Activated CD8-positive, alpha-beta T cell treated with anti-CD3 and anti-CD28 coated beads, Interleukin-2, amount 10 ng/mL, durations not matched to agents 7 days and 5 days (primary cell): ENCODE measurements at places on chromosomes 11 and 22. TPM values are rescaled to one million over a fixed set of nuclear protein-coding genes. Genes with fewer than 3 reads are reported as not detected.
A peak's percentile ranks its signal among the peaks of the same experiment; 100 is the strongest.

GRCh38 chr22:49102367-49102766, 725.3 kb downstream of the BRD1 start:
- H3K4me1 ChIP-seq = no peaks in the 10 kb centered on the region
- H3K4me3 ChIP-seq = no peak overlapping the region
- DNase-seq = no peak
- H3K27me3 ChIP-seq = no peaks in the 10 kb centered on the region

DNA sequence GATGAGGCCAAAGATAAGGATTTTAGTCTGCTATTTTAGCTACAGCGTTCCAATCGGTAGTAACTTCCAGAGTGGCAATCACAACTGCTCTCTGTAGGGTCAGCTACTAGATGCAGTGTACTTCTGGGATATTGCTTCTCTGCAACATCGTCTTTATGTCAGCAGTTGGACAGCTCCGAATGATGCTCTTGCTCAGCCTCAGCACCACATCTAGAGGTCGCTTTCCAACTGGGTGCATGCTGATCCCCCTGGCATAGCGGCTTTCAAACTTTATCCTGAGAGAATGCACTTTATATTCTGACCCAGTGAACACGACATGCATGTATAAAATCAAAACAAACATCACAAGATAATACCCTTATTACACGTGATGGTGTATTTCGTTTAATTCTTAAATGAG, 219.6 kb downstream of the C11orf87 start:
- H3K4me1 ChIP-seq = no peaks in the 10 kb centered on the region
- H3K27me3 ChIP-seq = no peaks in the 10 kb centered on the region
- DNase-seq = peak; percentile 21

DNA sequence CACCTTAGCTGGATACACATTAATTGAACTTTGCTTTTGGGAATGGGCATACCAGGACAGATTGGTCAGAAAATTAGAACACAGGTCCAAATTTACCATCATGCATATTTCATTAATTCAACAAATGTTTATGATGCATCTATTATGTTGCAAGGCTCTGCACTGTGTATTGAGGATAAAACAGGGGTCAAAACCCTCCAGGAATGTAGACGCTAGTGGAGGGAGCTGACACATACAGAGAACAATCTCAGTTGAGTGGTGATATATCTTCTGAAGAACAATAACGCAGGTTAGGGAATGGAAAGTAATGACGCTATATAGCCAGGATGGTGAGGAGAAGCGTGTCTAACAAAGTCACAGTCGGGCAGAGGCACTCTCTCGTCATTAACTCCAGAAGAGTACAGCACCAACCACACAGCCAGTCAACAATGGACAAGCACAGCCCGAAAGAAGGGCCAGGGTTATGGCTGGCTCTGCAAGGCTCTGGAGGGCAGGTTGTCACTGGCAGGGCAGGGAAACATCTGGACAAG, 3.8 kb downstream of the FLI1 start:
- H3K27me3 ChIP-seq = peaks cover 2% of the 10 kb centered on the region
- peaks cover 74% of the 10 kb centered on the region for H3K4me1 ChIP-seq
- DNase-seq = no peak

DNA sequence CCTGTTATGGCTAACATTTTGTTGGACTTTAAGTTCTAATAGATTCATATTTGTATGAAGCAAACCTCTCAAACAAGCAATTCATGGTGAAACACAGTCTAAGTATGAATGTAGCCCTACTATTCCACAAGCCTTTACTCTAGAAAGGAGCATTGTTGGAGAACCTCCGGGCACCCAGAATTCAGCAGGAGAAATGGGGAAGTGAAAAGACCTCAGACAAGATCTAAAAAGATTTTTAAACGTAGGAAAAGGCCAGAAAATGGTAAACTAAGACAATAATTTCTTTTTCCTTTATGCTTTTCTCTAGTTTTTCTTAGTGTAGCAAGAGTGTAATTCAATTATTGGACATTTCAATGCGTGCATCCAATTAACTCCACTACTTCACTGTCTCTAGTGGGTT, 426.4 kb downstream of the INSC start:
- no peak overlapping the region for H3K27ac ChIP-seq
- H3K36me3 ChIP-seq = no peaks in the 10 kb centered on the region
- H3K4me1 ChIP-seq = no peaks in the 10 kb centered on the region
- no peaks in the 10 kb centered on the region for H3K27me3 ChIP-seq
- DNase-seq = no peak

- no peaks in the 10 kb centered on the region for H3K27me3 ChIP-seq
- H3K36me3 ChIP-seq = no peaks in the 10 kb centered on the region
- no peak overlapping the region for H3K27ac ChIP-seq
- no peak for DNase-seq
Measured at GRCh38 chr11:129315781-129316579, 59.7 kb upstream of the BARX2 start.

GRCh38 chr22:44046485-44047141, 22.5 kb downstream of the PARVB start:
- H3K36me3 ChIP-seq = no peaks in the 10 kb centered on the region
- no peak overlapping the region for H3K27ac ChIP-seq
- no peaks in the 10 kb centered on the region for H3K27me3 ChIP-seq
- H3K4me3 ChIP-seq = no peak overlapping the region
- H3K4me1 ChIP-seq = peaks cover 42% of the 10 kb centered on the region

DNA sequence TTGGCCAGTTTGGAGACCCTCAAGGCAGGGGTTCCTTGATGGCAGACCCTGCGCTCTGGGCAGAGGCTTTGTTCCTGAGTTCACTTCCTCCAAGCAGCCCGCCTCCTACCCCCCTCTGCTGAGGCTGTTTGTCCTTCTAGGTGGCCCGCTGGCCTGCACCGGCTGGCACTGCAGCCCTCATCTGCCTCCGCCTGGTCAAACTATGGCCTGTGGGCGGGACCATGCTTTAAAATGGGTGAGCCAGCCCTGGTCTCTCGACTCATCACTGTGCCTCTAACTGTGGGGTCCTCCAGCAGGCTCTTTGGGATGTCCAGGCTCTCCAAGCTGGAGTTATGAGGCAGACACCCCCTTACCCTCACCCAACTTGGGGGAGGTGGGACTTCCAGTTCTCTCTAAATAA, 114.1 kb upstream of the SLC22A12 start:
- no peaks in the 10 kb centered on the region for H3K36me3 ChIP-seq
- peaks cover 12% of the 10 kb centered on the region for H3K27me3 ChIP-seq
- no peak for DNase-seq
- no peaks in the 10 kb centered on the region for H3K4me1 ChIP-seq
- H3K27ac ChIP-seq = no peak overlapping the region

DNA sequence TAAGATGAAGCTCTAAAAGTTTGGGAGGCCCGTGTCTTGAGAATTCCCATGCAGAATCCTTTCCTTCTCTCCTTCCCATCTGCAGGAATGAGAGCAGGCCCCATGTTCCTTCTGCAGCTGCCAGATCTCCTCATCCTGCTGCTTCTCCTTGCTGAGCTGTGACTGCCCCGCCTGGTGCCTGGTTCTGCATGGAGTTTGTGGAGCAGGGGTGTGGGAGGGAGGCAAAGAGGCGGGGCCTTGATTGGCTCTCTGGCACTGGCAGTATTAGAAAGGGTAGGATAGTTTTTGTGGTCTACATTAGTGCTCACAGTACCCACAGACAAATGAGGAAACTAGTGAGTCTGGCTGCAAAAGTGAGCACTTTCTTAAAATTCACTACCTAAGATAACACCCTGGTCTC, 91.1 kb upstream of the CLPB start:
- H3K27me3 ChIP-seq = peaks cover 8% of the 10 kb centered on the region
- no peak overlapping the region for H3K27ac ChIP-seq
- H3K4me1 ChIP-seq = peaks cover 15% of the 10 kb centered on the region
- H3K4me3 ChIP-seq = no peak overlapping the region
- H3K36me3 ChIP-seq = no peaks in the 10 kb centered on the region
- no peak for DNase-seq

GAS2 gene
- total RNA-seq = 1.5 TPM

- H3K4me3 ChIP-seq = no peak overlapping the region
- no peaks in the 10 kb centered on the region for H3K36me3 ChIP-seq
- no peaks in the 10 kb centered on the region for H3K27me3 ChIP-seq
- H3K4me1 ChIP-seq = no peaks in the 10 kb centered on the region
- no peak for DNase-seq
Measured at GRCh38 chr11:71140206-71140919, 112.0 kb downstream of the SHANK2 start.

DNA sequence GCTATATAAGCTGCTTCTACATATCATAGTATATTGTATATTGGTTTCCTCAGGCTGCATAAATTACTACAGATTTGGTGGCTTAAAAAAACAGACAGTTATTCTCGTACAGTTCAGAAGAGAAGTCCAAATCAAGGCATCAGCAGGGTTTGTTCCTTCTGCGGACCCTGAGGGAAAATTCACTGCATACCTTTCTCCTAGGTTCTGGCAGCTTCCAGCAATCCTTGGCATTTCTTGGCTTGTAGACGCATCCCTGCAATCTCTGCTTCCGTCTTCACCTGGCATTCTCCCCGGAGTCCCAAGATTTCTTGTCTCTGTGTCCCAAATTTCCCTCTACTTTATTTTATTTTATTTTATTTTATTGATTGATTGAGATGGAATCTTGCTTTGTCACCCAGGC, 142.8 kb downstream of the COMMD9 start:
- no peak overlapping the region for H3K4me3 ChIP-seq
- no peaks in the 10 kb centered on the region for H3K27me3 ChIP-seq
- no peak for DNase-seq

DNA sequence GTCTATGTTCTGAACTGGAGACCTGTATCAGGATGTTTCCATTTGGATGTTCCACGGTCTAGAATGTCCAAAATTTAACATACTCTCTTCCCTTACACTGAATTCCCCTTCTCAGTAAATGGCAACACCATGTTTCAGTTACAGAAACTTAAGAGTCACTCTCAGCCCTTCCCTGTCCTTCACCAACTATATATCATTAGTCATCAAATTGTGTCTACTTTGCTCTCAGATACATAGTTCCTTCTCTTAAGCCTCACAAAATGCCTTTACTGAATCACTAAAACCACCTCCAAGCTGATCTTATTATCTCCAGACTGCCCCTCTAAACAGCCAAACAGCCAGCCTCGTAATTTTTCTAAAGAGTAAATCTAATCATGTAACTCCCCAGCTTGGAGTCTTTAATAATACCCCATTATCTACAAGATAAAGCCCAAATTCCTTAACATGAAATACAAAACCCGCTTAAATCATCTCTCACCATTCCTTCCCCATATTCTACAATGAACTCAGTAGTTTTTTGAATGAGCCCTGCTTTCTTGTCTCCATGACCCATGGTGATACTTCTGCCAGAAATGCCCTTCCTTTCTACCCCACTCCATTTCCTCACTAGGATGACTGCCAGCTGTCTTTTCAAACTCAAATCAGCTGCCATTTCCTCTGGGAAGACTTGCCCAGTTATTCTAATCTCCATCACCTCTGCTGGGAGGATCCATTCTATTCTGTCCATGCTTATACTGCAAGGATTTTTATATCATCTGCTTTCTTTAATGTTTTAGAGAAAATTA, 102.7 kb upstream of the ARHGAP42 start:
- no peaks in the 10 kb centered on the region for H3K4me1 ChIP-seq
- no peaks in the 10 kb centered on the region for H3K27me3 ChIP-seq
- H3K4me3 ChIP-seq = no peak overlapping the region
- H3K36me3 ChIP-seq = no peaks in the 10 kb centered on the region

CRYBA4 gene
- not detected for total RNA-seq

SUN2 gene
- 482 TPM for total RNA-seq

GRCh38 chr22:48358886-48359612, 1468.6 kb downstream of the BRD1 start:
- no peaks in the 10 kb centered on the region for H3K4me1 ChIP-seq
- no peak overlapping the region for H3K27ac ChIP-seq
- no peak overlapping the region for H3K4me3 ChIP-seq
- no peaks in the 10 kb centered on the region for H3K36me3 ChIP-seq

RPS3 gene
- 2,871 TPM for total RNA-seq

DNA sequence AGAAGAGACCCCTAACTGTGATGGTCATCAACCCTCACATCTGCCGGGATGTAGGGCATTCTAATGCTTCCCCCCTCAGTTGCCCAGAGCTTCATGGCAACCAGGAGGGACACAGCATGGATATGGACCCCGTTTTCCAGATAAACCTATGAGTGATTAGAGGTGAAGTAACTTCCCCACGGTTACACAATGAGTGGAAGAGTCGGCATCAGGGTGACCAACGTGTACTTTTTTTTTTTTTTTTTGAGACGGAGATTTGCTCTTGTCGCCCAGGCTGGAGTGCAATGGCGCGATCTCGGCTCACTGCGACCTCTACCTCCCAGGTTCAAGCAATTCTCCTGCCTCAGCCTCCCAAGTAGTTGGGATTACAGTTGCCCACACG, 25.0 kb downstream of the TXN2 start:
- no peaks in the 10 kb centered on the region for H3K36me3 ChIP-seq
- no peaks in the 10 kb centered on the region for H3K27me3 ChIP-seq
- no peak overlapping the region for H3K4me3 ChIP-seq
- H3K4me1 ChIP-seq = peaks cover 56% of the 10 kb centered on the region
- no peak for DNase-seq

GRCh38 chr11:77406396-77406795, 67.5 kb downstream of the PAK1 start:
- DNase-seq = no peak
- no peaks in the 10 kb centered on the region for H3K27me3 ChIP-seq
- H3K27ac ChIP-seq = peak overlapping the region; percentile 53
- peaks cover 48% of the 10 kb centered on the region for H3K36me3 ChIP-seq
- no peak overlapping the region for H3K4me3 ChIP-seq
- H3K4me1 ChIP-seq = peaks cover 65% of the 10 kb centered on the region

MYBPC3 gene
- total RNA-seq = not detected

DNA sequence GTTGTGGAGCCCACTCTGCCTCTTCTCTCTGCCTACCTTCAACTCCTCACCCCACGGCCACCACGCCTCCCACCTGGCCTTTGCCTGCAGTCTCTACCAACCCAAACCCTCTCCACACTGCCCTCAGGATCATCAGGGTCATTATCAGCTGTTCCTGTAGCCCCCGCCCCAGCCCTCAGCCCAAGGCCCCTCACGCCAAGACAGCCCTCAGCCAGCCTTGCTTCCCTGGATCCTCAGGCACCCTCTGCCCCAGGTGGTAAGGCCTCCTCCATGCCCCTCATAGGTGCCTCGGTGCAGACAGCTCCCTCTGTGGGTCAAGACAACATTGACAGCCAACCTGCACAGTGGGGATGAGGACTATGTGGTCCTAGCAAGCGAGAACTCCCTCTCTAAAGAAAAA, 1.7 kb downstream of the SBF1 start:
- DNase-seq = peak; percentile 77
- H3K4me3 ChIP-seq = peak overlapping the region; percentile 93
- peaks cover 29% of the 10 kb centered on the region for H3K36me3 ChIP-seq
- H3K27ac ChIP-seq = peak overlapping the region; percentile 84
- H3K27me3 ChIP-seq = no peaks in the 10 kb centered on the region
- peaks cover 72% of the 10 kb centered on the region for H3K4me1 ChIP-seq

RFPL1 gene
- not detected for total RNA-seq

- peaks cover 8% of the 10 kb centered on the region for H3K36me3 ChIP-seq
- peaks cover 24% of the 10 kb centered on the region for H3K27me3 ChIP-seq
- no peak for DNase-seq
Measured at GRCh38 chr11:35992548-35992947, 48.7 kb downstream of the LDLRAD3 start.

DNA sequence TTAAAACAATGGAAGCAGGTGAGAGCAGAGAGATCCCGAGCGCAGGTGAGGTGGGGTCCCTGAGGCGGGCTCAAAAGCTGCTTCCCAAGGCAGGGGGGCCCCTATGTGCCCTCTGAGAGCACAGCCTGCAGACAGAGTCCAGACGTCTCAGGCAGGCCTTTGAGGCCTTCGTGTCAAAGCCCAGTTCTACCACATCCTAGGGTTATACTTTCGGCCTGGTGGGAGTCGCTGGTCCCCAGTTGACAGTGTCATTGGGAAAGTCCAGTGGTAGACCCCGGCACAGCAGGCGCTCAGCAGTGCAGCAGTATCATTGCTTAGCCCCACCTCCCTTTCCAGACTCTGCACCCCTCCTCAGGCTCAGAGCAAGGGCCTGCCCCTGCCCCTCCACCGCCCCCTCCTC, 9.1 kb downstream of the LINC01488 start:
- H3K27ac ChIP-seq = no peak overlapping the region
- DNase-seq = no peak
- no peaks in the 10 kb centered on the region for H3K27me3 ChIP-seq
- no peaks in the 10 kb centered on the region for H3K4me1 ChIP-seq
